ENCODE measurements at places on chromosomes 7 and 10. TPM values are rescaled to one million over a fixed set of nuclear protein-coding genes. Genes with fewer than 3 reads are reported as not detected.

GRCh38 chr10:132798403-132798802 lies 12.5 kb upstream of the NKX6-2 start:
- DNase-seq = no peak

ACHE gene
- 0.40 TPM for total RNA-seq

GRCh38 chr10:11782793-11783557 lies 40.2 kb upstream of the PROSER2 start:
- peak; percentile 52 for DNase-seq

- peak; percentile 53 for DNase-seq
Measured at GRCh38 chr10:34584164-34584563, 230.9 kb downstream of the PARD3 start.

MGMT gene
- total RNA-seq = 22.2 TPM

TWIST1 gene
- 4.0 TPM for total RNA-seq

DNA sequence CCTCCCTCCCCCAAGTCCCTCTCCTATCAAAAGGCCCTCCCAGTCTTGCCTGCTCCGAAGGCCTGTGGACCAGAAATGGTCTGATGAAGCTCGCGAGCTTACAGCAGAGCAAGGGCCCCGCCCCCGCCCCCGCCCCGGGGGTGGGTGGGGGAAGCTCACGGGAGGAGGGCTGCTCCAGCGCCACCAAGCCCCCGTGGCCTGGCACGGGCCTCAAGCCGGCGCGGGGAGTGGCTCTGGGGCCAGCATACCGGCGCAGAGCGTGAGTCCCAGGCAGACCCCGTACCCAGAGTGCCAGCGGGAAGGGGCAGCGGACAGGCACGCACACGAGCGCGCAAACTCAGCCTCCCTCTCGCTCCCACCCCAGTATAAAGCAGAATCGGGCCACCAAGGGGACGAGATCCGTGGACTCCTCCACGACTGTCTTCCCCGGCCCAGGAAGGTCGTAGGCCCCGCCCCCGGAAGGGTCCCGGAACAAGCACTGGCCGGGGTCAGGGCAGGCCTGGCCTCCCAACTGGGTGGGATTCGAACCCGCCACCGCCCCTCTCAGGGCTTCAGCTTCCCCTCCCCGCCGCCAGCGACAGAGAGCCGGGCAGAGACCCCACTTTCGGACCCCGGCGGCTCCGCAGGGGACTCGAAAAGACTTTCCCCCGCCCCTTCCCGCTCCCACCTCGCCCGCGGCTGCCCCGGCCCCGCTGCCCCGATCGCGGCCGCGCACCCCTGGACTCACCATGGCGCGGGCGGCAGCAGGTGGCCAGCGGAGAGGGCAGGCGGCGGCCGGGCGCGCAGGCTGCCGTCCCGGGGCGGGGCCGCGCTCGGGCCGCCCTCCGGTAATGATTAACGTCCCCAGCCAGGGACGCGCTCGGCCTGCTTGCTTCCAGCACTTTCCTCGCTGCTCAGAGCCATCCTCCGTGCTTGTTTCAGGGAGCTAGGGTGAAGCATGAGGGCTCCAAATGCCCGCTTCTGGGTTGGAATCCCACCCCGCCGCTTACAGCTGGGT lies at the start of gene PCBD1:
Gene PCBD1, minus strand, starts transcription at position 762 of the 997 bp plus-strand sequence. Its CDS starts 32 bp downstream, at position 730.
- peak; percentile 44 for DNase-seq

- DNase-seq = peak; percentile 54
Measured at GRCh38 chr10:89342206-89342958, 14.6 kb downstream of the IFIT3 start.

GRCh38 chr7:119329715-119330114 lies 943.3 kb upstream of the KCND2 start:
- no peak for DNase-seq

FGFBP3 gene
- total RNA-seq = 0.17 TPM

- DNase-seq = peak; percentile 65
Measured at GRCh38 chr10:12710594-12711349, 290.7 kb downstream of the CCDC3 start.

- DNase-seq = no peak
Measured at GRCh38 chr10:67785098-67785497, 52.9 kb downstream of the DNAJC12 start.

HSPB1 gene
- total RNA-seq = 649 TPM

- DNase-seq = no peak
Measured at GRCh38 chr7:94178230-94178629, 174.1 kb upstream of the BET1 start.

GRCh38 chr10:17730667-17731066 lies 21.3 kb upstream of the TMEM236 start:
- no peak for DNase-seq

LRRC18 gene
- total RNA-seq = not detected

DNA sequence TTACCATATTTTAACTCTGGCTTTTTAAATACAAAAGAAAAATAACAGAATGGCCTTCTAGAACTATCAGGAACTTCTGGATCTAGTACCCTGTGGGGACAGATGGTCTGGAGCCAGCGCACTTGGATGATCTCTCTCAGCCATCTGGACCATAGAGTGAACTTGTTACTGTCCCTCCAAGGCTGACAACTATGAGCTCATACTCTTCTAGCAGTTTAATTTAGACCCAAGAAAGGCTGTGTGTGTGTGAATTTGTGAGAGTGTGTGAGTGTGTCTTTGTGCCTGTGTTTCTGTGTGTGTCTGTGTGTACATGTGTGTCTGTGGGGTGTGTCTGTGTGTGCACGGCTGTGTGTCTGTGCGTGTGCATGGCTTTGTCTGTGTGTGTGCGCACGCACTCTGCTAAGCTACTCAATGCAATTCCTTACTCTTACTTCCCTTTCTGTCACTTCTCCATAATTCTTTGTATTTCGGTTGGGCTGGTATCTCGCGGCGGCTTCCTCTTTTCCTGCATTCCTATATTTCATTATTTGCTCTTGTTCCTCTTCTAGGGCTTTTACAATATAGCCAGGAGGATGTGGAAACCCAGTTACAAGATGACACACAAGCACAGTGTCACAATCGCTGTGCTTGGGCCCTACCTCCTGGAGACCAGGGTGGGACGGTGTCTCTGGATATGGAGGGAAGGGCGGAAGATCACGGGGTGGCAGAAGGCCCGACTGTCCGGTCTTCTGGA lies 51.9 kb downstream of the IKZF1 start:
- DNase-seq = no peak

DNA sequence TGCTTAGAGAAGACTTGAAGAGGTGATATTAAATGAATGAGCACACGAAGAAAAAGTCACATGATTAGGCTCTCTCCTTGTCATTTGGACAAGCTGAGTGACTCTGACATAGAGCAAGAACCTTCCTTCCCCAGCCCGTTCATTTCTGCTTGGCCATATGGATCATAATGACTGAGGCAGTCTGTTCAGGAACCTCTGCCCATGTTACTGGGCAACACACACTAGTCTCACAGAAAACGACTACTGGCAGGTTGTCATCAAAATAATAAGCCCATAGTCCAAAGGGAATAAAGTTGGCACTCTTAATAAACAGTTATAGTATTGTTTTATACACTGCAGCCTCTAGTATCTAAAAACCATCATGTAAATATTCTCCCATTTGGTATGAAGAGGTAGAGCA lies 635.0 kb downstream of the REEP3 start:
- DNase-seq = no peak

DNA sequence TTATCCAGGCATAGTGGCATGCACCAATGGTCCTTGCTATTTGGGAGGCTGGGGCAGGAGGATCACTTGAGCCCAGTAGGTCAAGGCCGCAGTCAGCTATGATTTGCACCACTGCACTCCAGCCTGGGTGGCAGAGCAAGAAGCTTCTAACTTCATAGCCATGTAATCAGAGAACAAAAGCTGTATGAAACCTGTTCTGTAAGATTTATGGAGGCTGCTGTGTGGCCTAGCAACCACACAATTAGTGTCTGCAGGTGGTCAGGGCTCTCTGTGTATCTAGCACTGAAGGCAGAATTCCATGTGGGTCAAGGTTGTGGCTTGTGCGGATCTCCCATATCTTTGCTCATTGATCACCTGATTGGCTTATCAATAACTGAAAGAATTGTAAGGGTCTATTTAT lies 221.5 kb upstream of the FOXK1 start:
- no peak for DNase-seq

GRCh38 chr10:62818426-62819011 lies 2.4 kb upstream of the EGR2 start:
- DNase-seq = peak; percentile 22

- no peak for DNase-seq
Measured at GRCh38 chr7:947391-948210, 6.9 kb downstream of the ADAP1 start.

ZNF775 gene
- 2.0 TPM for total RNA-seq

DNA sequence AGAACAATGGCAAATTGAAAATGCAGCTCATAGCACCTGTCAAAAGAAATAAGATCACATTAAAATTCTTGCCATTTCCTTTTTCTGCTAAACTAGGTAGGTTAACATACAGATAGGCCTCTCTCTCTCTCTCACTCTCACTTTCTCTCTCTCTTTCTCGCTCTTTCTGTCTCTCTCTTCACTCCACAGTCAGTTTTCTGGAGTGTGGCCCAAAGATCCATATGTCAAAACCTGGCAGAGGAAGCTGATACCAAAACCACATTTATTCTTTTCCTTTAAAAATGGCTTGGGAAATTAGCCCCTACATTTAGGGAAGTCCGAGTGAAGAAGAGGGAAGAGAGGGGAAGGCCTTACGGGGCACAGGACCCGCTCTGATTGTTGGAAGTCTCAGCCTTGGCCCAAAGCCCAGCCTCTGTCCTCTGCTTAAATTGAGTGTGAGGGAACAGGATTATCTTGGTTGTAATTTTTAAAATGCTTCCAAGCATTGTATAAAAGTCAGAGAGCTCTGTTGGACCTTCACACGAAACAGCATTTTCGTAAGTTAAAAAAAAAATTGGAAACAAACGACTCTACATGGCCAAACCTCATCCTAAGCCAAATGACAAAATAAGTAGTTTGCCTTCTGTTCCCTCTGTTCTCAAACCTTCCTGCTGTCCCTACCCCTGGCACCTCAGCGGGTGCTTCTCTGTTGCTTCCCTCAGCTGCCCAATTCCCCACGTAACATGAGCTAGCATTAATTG lies 83.2 kb downstream of the FRMD4A start:
- no peak for DNase-seq

GDF2 gene
- total RNA-seq = not detected

DNA sequence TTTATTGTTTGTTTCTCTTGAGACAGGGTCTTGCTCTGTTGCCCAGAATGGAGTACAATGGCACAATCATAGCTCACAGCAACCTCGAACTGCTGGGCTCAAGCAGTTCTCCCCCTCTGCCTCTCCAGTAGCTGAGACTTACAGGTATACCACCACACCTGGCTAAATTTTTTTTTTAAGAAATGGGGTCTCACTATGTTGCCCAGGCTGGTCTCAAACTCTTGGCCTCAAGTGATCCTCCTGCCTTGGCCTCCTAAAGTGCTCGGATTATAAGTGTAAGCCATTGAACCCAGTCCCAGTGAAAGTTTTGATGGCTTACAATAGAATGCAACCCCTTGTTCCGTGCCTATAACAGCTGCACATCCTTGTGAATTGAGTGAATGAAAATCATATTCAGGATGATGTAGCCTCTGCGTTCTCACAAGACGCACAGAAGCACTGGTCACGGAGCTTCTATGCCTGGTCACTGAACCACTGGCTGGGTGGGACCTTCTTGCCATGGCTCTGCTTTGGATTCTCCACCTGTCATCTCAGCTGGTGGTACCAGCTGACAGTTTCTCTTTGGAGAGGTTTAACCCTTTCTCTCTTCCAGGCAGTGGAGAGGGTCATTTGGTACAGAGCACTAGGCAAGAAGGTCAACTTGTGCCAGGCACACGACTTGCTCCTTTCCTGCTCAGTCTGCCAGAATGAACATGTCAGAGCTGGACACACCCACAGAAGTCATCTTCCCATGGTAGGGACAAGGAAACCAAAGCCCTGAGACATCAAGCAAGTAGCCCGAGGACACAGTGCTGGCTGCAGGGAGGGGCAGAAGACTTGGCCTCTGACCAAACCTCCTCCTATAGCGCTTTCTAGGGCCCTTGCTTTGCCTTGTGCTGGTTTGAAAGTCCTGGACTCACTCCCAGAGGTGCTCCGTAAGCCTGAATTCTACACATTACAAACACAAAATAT lies 89.6 kb downstream of the ATXN7L1 start:
- peak; percentile 83 for DNase-seq

GRCh38 chr10:128763588-128763987 lies 637.4 kb upstream of the MKI67 start:
- DNase-seq = no peak

DNA sequence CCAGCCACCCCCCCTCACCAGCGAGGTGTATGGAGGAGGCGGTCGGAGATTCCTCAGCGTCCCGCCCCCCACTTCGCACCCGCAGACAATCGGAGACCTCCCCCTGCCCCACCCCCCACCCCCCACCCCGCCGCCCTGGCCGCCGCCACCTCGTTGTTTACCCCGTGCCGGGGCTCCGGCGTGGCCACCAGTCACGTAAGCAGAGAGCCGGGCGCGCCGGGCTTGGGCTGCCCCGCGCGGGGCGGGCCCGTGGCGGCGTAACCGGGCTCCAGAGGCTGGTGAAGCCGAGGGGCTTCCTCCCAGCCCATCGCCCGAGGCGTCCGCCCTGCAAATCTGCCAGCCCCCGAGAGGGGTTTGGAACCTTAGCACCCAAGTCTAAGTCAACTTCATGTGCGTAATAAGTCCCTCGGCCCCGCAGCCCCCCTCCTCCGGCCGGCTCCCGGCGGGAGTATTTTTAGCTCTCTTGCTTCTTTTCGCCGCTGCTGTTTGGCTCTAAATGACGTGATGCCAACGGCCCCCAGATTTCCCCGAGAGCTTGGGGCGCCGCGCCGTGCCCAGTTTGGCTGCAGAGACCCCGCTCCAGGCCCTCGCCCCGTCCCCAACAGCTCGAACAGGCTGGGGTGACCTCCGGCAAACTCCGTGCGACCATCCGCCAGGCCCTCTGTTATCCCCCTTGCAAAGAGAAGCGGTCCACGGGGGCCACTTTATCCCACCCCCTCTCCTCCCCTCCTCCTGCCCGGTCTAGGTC lies 2.7 kb downstream of the MXI1 start:
- DNase-seq = peak; percentile 31

- no peak for DNase-seq
Measured at GRCh38 chr7:133108023-133108422, 26.1 kb upstream of the CHCHD3 start.

CPED1 gene
- 2.0 TPM for total RNA-seq
